Activated naive CD8-positive, alpha-beta T cell treated with anti-CD3 and anti-CD28 coated beads, Interleukin-2, amount 10 ng/mL, durations not matched to agents 7 days and 5 days (primary cell): ENCODE measurements at places on chromosomes 2 and 18. TPM values are rescaled to one million over a fixed set of nuclear protein-coding genes. Genes with fewer than 3 reads are reported as not detected.

Gene MYOM1
- total RNA-seq = 2.7 TPM

Gene CCDC85A
- total RNA-seq = not detected

Gene G6PC2
- total RNA-seq = not detected

Gene FOXD4L1
- 0.14 TPM for total RNA-seq

Gene POLE4
- 43.8 TPM for total RNA-seq

DNA sequence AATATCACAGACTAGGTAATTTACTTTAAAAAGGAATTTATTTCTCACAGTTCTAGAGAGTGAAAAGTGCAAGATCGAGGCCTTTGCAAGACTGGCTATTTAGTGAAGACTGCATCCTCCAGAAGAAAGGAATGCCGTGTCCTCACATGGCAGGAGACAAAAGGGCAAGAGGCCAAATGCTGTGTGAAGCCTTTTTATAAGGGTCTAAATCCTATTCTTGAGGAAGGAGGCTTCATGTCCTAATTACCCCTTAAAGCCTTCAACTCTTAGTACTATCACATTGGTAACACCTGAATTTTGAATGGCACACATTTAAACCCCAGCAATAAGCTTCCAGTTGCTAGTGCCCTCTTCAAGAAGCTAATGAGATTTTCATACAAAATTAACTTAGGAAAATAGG is 1882.3 kb upstream of the PIK3C3 start:
- DNase-seq = no peak

GRCh38 chr2:1769703-1770422 is 25.5 kb upstream of the PXDN start:
- DNase-seq = peak; percentile 56

GRCh38 chr18:24910221-24910620 is 441.7 kb downstream of the ZNF521 start:
- DNase-seq = no peak

DNA sequence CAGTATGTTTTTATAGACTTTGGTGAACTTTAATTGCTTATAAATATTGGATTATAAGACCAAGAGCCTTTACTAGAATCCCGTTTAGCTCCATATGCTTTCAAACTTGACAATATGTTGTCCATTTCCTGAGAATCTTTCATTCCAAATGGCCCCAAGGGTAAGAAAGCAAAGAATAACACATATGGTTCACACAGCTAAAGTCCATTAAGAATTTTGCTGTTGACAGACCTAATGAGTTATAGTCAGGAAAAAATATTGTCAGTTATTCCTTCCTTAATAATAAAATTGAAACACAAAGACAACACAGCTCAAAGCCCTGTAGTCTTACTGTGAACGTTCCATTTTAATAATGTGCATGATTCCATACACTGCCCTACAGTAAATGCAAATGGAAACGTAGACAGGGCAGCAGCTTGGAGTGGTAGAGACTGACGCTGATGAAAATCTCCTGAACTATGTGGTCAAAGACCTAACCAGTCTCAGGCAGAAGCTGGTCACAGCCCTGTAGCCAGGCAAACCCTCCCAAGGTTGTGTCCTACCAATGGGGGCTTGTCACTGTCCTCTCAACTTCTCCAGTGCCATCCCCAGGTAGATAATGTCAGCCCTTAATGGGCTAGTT is 49.0 kb upstream of the ATIC start:
- DNase-seq = no peak

DNA sequence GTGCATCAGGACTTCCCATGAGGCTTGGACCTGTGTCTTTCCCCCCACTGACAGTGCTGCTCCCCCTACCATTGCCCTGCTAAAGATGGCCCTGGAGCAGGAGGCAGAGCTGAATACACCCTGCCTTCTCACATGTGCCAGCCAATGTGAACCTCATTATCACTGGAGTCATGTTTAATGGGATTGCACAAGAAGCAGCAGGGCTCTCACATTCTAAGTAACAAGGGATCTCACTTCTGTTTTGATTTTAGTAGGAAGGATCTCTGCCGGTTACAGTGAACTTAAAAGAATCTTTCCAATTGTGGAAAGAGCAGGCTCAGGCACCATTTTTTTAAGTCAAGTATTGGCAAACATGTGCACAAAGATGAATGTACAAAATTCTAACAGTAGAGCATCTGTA is 322.1 kb upstream of the MEX3C start:
- DNase-seq = no peak

DNA sequence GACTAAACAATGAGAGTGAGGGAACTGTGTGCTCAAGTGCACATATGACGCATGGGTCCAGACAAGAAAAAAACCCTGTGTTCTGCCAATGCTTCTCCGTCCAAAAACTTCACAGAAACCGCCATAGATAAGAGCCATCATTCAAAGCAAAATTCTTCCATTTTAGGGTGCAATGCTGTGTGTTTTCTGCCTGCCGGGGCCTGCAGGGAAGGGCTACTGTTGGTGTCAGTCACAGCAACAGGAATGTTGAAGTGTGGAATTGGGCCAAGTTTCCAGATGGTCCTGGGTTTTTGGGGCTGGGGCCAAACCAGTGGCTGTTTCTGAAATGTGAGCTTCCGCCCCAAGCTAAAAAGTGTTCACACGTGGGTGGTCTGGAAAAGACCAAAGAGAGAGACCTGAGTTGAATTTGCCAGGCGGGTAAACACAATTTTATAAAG is 677 bp upstream of the MC2R start:
- no peak for DNase-seq

GRCh38 chr18:63553081-63553480 is 10.9 kb downstream of the SERPINB12 start:
- no peak for DNase-seq

DNA sequence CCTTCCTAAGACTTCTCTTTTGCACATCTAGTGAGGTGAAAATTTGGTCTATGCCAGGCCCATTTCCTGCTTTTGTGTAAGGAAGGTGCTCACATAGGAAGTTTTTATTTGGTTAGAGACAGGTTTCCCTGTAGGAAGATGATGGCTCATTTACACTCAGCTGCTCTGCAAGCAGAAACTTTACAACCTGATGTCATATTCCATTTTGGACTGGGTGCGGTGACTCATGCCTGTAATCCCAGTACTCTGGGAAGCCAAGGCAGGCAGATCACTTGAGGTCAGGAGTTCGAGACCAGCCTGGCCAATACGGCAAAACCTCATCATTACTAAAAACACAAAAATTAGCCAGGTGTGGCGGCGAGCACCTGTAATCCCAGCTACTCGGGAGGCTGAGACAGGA is 35.8 kb downstream of the CASP10 start:
- no peak for DNase-seq

DNA sequence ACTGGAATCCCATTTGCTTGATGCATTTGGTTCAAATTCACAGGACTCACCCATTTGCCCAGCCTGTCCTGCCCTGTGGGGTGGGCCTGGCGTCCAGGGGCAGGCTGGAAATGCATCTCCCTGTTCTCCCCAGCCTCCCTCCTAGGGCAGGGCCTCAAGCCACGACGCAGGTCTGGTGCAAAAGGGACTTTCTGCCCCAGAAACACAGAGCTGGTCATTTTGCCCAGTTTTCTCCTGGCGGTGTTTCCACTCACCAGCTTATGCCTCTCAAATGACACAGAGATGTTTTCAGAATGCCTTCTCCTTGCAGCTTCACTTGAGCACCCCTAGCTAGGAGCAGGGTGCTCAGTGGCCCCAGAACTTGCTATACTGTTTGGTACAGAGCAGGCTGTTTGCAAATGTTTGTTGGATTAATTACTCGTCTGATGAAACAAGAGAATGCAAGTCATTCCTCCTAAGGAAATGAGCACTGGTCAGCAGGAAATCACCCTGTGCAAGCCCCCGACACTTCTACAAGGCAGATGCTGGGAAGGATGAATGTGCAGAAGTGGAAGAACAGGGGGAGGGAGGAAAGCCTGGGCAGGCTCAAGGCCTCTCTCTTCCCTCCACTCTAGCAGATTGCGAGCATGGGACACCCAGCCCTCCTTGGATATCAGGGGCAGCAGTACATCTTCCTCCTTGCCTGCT is 164.3 kb upstream of the APCDD1 start:
- no peak for DNase-seq

GRCh38 chr18:74436158-74436769 is 20.8 kb downstream of the DIPK1C start:
- no peak for DNase-seq

DNA sequence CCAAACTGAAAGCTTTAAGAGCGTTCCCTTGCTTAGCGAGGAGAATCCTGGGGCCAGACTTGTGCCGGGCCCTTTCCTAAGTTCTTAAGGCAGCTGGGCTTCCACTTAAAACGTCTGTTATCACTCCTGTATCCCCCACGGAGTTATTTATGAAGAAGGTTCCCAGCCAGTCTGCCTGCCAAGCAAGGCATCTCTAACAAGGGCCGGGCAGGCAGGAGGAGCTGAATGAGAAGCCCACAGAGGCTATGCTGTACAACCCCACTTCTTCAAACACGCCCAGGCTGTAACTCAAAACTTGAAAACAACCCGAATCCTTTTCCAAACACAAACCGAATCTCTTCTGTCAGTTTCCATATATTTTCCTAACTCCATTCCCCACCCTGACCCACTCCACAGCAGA is 39.0 kb upstream of the ZFP36L2 start:
- no peak for DNase-seq

DNA sequence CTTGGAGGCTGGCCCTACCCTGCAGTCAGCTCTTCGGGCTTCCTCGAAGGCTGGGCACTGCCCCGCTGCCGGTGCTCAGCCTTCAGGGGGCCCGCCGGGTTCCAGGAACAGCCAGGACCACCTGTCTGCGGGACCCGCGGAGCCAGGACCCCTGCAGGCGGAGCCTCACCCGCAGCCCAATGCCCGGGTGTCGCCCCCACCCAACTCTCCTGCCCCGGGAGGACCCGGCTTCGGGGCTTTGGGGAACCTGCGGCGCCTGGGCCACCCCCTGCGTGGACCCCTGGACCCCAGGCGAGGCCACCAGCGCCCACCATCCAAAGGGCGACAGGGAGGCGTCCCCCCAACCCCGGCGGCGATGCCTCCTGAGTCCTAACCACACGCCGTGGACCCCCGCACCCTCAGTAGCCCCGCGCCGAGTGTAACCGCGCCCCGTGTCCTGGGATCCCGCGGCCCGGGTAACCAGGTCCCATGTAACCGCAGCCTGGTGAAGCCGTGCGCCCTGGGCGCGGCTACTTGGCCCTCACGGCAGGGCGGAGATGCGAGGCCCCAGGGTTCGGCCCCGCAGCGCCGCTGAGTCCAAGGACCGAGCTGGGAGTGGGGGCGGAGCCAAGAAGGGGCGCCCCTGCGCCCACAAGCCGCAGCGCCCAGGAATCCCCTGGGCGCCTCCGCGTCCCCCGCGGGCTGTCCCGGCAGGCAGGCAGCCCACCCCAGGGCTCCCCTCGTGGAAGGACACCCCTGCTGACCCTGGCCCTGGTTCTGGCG is 11.0 kb upstream of the UBE2F start:
- DNase-seq = no peak
